CD4-positive, alpha-beta memory T cell (primary cell): ENCODE measurements at places on chromosomes 11 and 22.

DNA sequence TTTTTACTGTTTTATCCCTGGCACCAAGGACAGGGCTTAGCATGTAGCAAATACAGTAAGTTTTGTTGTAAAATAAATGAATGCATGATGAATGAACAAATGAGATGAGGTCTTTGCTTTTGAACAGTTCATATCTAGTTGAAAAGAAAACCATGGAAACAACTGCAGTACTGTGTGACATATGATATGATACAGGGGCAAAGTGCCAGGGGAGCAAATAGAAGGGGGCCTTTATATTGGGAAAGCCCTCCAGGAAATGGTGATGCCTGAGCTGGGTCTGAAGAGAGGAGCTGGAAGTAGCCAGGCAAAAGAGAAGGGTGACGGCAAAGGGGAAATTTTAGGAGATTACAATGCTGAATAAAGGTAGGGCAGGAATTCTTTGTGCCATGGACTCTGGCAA lies 63.8 kb upstream of the UCP3 start:
- no peaks in the 10 kb centered on the region for H3K4me1 ChIP-seq
- H3K36me3 ChIP-seq, result peaks cover 13% of the 10 kb centered on the region
- no peak overlapping the region for H3K4me3 ChIP-seq
- no peaks in the 10 kb centered on the region for H3K27me3 ChIP-seq
- no peak for DNase-seq

DNA sequence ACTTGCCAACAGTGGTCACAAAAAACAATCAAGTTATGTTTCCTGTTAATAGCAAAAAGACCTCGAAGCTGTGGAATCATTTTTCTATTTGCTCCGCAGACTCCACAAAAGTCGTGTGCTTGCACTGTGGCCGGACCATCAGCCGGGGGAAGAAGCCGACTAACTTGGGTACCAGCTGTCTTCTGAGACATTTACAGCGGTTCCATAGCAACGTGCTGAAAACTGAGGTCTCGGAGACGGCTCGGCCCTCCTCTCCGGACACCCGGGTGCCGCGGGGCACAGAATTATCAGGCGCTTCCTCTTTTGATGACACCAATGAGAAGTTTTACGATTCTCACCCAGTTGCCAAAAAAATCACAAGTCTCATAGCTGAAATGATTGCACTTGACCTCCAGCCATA lies 31.6 kb downstream of the ZBED4 start:
- H3K4me1 ChIP-seq, result peaks cover 19% of the 10 kb centered on the region
- peaks cover 35% of the 10 kb centered on the region for H3K36me3 ChIP-seq
- no peak overlapping the region for H3K4me3 ChIP-seq
- no peak for DNase-seq
- no peak overlapping the region for H3K27ac ChIP-seq

- DNase-seq, result no peak
- no peak overlapping the region for H3K4me3 ChIP-seq
- no peaks in the 10 kb centered on the region for H3K27me3 ChIP-seq
- no peaks in the 10 kb centered on the region for H3K36me3 ChIP-seq
- H3K4me1 ChIP-seq, result no peaks in the 10 kb centered on the region
Observed at GRCh38 chr11:102653744-102654291, 28.7 kb upstream of the MMP20 start.

DNA sequence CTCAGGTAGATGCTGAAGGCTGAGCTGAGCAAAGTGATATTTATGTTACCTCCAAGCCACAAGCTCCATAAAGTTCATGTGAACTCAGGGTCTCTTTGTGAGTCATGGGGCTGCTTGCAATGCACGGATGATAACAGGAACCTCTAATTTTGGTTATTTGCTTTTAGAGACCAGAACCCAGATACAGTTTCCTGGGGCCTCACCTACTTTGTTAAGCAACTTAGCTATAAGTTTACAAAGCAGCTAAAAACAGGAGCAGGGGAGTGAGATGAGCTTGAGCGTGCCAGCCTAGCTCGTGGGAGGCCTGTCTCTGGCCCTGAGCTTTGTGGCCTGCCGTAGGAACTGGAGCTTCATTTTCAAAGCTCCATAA lies 29.2 kb downstream of the SREBF2 start:
- DNase-seq, result peak; percentile 51
- H3K27ac ChIP-seq, result peak overlapping the region; percentile 56
- H3K4me1 ChIP-seq, result peaks cover 58% of the 10 kb centered on the region
- no peak overlapping the region for H3K4me3 ChIP-seq
- H3K27me3 ChIP-seq, result no peaks in the 10 kb centered on the region

DNA sequence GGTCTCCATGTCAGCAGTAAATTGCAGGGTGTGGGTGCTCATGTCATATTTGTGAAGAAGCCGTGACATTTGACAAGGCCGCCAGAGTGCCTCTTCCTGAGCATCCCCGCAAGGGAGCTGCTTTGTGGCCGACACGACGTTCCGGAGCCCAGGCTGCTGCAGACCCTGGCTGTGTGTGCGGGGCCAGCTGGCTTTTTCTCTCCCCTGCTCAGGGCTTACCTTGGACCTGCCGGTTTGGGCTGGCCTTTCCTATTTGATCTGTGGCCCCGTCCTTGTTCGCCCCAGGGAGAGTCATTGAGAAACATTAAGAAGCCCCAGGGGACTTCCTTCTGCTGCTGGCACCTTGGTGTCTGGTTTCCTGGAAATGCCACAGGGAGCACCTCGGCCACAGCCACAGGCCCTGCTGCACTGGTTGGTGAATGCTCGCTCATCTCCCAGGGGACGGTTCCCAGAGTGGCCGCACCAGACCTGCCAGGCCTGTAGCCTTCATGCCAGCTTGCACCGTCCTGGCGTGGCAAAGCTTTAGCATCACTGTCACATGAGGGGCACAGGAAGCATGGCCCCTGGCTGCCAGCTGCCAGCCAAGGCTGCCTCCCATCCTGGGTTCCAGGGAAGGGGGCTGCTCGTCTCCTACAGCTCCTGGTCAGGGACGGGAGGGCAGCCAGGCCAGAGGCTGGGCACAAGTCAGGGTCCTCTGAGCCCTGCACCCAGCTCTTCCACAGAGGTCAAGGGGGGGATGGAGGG lies 5.4 kb downstream of the GRK2 start:
- DNase-seq, result peak; percentile 65
- H3K27ac ChIP-seq, result peak overlapping the region; percentile 80
- H3K4me3 ChIP-seq, result peak overlapping the region; percentile 88
- H3K36me3 ChIP-seq, result peaks cover 33% of the 10 kb centered on the region
- peaks cover 93% of the 10 kb centered on the region for H3K4me1 ChIP-seq

DNA sequence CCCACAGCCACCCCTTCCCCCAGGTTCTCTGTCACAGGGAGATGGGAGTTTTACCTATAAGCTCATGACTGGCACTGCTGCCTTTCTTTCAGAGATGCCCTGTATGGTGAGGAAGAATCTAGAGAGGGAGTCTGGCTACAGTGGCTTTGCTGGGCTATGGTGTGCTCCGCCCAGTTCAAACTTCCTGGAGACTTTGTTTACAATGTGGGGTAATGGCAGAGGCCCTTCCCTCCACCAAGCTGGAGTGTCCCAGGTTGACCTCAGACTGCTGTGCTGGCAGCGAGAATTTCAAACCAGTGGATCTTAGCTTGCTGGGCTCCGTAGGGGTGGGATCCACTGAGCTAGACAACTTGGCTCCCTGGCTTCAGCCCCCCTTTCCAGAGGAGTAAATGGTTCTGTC lies 143.5 kb downstream of the MSANTD4 start:
- H3K27me3 ChIP-seq, result no peaks in the 10 kb centered on the region
- H3K27ac ChIP-seq, result no peak overlapping the region
- H3K36me3 ChIP-seq, result no peaks in the 10 kb centered on the region

DNA sequence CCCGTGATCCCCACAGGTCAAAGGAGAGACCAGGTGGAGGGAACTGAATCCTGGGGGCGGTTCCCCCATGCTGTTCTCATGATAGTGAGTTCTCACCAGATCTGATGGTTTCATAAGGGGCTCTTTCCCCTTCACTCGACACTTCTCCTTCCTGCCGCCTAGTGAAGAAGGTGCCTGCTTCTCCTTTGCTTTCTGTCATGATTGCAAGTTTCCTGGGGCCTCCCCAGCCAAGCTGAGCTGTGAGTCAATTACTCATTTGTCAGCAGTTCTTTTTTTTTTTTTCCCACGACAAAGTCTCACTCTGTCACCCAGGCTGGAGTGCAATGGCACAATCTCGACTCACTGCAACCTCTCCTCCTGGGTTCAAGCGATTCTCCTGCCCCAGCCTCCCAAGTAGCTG lies 1530.4 kb downstream of the BRD1 start:
- H3K27me3 ChIP-seq, result no peaks in the 10 kb centered on the region
- H3K4me1 ChIP-seq, result no peaks in the 10 kb centered on the region
- H3K36me3 ChIP-seq, result no peaks in the 10 kb centered on the region
- DNase-seq, result no peak

GRCh38 chr11:67366961-67367760 lies 6.2 kb downstream of the CLCF1 start:
- H3K4me3 ChIP-seq, result no peak overlapping the region
- H3K36me3 ChIP-seq, result no peaks in the 10 kb centered on the region
- H3K4me1 ChIP-seq, result peaks cover 71% of the 10 kb centered on the region
- no peaks in the 10 kb centered on the region for H3K27me3 ChIP-seq

- H3K4me1 ChIP-seq, result peaks cover 78% of the 10 kb centered on the region
- peaks cover 6% of the 10 kb centered on the region for H3K36me3 ChIP-seq
- H3K27me3 ChIP-seq, result no peaks in the 10 kb centered on the region
- H3K27ac ChIP-seq, result peak overlapping the region; percentile 39
- no peak overlapping the region for H3K4me3 ChIP-seq
Observed at GRCh38 chr22:36381513-36382128, 6.1 kb downstream of the MYH9 start.

- H3K27ac ChIP-seq, result no peak overlapping the region
- H3K4me3 ChIP-seq, result no peak overlapping the region
- H3K4me1 ChIP-seq, result peaks cover 11% of the 10 kb centered on the region
- no peak for DNase-seq
Observed at GRCh38 chr11:86594746-86595145, 77.7 kb downstream of the ME3 start.

DNA sequence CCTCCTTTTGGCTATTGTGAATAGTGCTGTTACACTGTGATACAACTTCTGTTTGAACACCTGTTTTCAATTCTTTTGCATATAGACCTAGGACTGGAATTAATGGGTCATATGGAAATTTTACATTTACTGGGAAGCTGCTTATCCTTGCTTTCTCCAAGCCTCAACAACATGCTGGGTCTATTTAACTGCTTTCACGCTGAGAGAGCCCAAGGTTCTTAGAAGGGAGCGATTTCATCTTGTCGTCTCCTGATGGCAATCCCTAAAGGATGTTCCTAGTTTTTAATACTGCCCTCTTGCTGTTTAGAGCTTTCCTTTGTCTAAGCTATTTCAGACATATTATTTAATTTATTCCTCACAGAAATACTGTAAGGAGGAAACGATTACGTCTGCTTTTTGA lies 15.5 kb downstream of the IRAG1 start:
- no peak overlapping the region for H3K27ac ChIP-seq
- H3K4me1 ChIP-seq, result peaks cover 5% of the 10 kb centered on the region
- H3K36me3 ChIP-seq, result no peaks in the 10 kb centered on the region
- H3K4me3 ChIP-seq, result no peak overlapping the region

- no peak overlapping the region for H3K27ac ChIP-seq
- no peak overlapping the region for H3K4me3 ChIP-seq
Observed at GRCh38 chr11:5620651-5621521, 3.9 kb upstream of the TRIM34 start.

DNA sequence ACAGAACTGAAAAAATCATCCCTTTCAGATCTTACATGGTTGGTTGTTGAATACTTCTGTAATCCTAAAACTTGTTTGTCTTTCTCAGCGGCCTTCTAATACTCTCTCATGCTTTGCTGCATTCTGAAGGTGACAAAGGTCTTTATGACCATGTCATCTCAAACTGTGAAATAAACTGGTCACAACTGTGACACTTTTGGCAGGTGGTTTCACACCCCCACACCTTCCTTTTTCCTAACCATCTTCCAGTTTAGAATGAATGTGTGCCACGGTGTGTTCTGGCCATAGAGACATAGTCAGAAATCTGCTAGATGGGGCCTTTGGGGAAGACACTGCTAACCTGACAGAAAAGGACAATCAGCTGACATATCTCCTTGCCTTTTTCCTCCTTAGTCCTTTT lies 14.7 kb upstream of the RFPL3 start:
- H3K4me3 ChIP-seq, result no peak overlapping the region
- H3K36me3 ChIP-seq, result no peaks in the 10 kb centered on the region
- peaks cover 9% of the 10 kb centered on the region for H3K27me3 ChIP-seq
- no peak for DNase-seq
- H3K27ac ChIP-seq, result no peak overlapping the region
- H3K4me1 ChIP-seq, result no peaks in the 10 kb centered on the region

GRCh38 chr22:19568337-19569275 lies 44.4 kb upstream of the CLDN5 start:
- H3K27me3 ChIP-seq, result no peaks in the 10 kb centered on the region
- H3K36me3 ChIP-seq, result no peaks in the 10 kb centered on the region
- no peak overlapping the region for H3K4me3 ChIP-seq
- H3K27ac ChIP-seq, result no peak overlapping the region
- H3K4me1 ChIP-seq, result no peaks in the 10 kb centered on the region

DNA sequence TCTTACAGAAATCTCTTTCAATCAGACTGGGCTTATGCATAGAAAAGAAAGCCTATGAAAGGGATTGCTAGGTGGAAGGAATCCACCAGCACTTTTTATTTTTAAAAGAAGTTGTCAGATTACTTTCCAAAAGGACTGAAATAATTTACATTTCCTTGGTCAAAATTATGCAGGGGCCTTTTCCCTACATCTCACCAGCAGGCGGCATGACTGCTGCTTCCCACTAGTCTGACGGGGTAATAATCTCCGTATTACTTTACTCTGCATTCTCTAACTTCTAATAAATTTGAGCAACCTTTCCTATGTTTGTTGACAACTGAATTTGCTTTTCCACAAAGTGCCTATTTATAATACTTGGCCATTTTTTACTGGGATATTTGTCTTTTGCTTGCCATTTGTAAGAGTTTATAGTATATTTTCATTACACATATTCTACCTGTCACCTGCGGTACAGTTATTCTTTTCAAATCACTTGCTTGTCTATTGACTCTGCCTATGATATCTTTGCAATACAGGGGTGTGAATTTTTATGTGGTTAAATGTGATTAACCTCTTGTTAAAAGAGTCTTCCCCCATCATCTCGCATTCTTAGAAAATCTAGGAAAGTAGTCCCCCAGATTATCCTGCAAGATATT lies 51.9 kb upstream of the USP47 start:
- H3K27ac ChIP-seq, result no peak overlapping the region
- H3K27me3 ChIP-seq, result no peaks in the 10 kb centered on the region
- DNase-seq, result no peak
- no peak overlapping the region for H3K4me3 ChIP-seq
